M059J (cell line): ENCODE measurements at places on chromosomes 11 and 22.

GRCh38 chr22:49270595-49271368 is 556.9 kb downstream of the BRD1 start:
- DNase-seq: no peak

DNA sequence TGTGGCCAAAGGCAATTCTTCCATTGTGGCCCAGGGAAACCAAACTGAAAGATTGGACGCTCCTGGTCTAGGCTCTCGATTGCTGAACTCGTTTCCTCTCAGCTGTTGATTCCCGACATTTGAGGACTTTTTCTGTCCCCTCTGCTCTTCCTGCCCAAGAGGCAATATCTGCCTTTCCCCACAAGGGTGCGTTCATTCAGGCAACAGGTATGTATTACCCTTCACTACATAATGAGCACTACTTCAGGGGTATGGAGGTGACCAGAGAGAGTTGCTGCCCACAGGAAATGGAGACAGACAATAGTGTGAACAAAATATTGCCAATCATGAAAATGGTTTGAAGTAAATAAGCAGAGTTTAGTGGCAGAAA is 8.2 kb downstream of the PTH start:
- DNase-seq: peak; percentile 36

- DNase-seq: no peak
Observed at GRCh38 chr11:72668629-72669347, 5.4 kb downstream of the PDE2A start.

DNA sequence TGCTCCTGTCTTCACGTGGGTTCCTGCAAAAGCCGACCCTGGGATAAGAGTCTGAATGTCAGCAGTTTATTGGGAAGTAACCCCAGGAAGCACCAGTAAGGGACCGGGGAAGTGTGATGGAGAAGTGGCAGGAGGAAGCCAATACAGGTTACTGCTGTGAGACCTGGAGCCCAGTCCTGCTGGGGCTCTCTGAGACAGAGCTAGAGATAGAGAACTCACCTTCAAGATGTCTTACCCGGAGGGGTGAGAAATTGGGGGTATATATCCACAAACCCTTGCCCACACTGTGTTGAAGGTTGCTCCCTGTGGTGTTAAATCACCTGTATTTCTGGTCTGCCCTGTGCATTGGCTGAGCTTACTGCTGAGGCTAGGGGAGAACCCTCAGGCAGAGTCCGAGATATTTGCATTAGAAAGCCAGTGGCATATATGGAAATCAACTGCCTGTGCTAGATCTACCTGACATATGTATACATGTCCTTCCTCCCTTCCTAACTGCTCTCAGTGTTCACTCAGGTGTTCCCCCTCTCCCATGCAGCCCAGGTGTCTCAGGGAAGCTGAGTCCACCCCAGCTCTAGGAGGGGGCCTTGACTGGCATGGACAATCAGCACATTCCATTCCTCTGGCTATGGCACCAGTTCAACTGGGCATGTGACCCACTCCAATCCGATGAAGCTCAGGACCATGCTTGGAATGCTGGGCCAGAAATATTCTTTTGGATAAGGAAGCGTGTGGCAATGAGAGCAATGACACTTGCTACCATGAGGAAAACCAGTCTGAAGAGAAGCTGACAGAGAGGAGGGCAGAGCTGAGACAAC is 6.8 kb upstream of the MICAL2 start:
- no peak for DNase-seq

GRCh38 chr22:40423310-40423688 is 52.9 kb downstream of the SGSM3 start:
- DNase-seq: no peak

- no peak for DNase-seq
Observed at GRCh38 chr22:46312056-46312455, 15.4 kb downstream of the GTSE1 start.

DNA sequence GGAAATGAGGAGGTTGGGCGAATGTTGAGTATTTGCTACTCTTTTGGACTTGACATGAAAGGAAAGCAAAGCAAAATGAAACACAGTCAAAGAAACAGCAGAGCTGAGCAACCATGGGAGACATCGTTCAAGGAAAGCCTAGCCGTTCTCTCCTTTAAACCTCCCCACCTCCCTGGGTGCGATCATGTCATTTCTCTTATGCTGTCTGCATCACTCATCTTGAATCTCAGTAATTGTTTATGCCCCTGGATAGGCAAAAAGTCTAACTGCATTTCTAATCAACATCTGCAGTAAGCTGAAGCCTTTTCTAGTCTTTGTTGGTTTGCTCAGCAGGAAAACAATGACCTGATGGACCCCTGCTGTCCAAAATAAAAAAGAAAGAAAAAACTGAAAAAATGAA is 107.0 kb downstream of the MSANTD4 start:
- no peak for DNase-seq

DNA sequence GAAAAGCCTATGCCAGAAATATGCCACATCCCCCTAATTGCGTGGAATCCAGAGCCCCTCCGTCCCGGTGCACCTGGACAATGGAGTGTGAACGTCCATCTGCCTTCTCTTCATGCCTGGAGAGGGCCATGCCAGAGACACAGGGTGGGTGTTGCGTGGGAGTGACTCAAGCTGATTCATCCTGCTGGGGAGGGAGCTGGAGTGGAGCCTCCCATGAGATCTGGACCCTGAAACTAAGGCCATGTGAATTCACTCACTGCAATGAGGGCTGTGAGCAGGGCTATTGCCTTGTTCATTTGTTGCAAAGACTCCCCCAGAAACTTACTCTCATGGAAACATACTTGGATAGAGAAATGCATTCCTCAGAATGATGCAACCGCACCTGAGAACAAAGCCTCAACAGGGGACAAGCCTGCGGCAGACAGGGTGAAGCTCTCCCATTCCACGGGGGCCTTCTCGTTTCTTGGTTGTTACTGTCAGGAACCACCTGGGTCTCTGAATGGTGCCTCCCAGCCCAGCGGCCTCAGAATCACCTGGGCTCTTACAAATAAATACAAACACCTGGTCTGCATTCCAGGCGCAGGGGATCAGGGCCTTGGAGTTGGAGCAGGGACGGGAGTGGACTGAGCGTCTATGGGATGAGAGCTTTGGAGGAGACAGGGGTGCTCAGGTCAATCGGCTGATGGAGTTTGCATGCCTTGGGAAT is 1031.2 kb downstream of the BRD1 start:
- DNase-seq: no peak

GRCh38 chr22:39362271-39362670 is 12.5 kb downstream of the SYNGR1 start:
- DNase-seq: no peak

- no peak for DNase-seq
Observed at GRCh38 chr22:46422896-46423295, 87.4 kb downstream of the TRMU start.

DNA sequence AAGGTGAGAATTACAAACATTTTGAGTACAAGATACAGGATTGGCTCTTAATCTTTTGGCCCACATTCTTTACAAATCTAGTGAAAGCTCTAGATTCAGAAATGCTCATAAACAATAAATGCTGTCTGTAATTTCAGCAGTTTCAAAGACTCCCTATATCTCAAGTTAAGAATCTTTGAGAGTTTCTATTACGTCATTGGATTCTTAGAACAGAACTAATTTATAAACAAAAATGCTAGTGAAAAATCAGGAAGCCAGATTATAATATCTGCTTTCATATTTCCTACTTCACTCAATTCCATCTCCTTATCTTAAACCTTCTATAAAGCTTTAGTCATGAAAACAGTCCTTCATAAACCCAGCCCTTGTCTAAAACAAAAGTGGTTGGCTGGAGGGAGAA is 32.1 kb downstream of the CTSC start:
- DNase-seq: no peak

DNA sequence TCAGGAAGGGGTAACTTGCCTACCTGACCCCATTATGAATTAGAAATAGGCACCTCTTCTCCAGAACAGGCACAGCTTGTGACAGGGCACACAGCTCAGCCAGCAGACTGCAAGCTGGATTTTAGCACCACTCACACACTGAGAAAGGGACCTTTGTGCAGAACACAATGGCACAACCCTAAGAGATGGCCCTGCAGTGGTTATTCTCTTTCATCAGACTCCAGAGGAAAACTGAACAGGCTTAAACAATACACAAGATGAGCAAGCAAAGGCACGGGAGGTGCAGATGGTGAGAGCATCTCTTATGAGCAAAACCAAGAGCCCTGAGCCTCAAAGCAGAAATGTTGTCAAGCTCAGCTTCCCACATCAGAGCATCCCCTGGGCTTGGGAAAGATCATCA is 93.8 kb upstream of the LRRC55 start:
- DNase-seq: no peak

GRCh38 chr11:130118165-130118564 is 41.4 kb upstream of the ST14 start:
- DNase-seq: no peak

DNA sequence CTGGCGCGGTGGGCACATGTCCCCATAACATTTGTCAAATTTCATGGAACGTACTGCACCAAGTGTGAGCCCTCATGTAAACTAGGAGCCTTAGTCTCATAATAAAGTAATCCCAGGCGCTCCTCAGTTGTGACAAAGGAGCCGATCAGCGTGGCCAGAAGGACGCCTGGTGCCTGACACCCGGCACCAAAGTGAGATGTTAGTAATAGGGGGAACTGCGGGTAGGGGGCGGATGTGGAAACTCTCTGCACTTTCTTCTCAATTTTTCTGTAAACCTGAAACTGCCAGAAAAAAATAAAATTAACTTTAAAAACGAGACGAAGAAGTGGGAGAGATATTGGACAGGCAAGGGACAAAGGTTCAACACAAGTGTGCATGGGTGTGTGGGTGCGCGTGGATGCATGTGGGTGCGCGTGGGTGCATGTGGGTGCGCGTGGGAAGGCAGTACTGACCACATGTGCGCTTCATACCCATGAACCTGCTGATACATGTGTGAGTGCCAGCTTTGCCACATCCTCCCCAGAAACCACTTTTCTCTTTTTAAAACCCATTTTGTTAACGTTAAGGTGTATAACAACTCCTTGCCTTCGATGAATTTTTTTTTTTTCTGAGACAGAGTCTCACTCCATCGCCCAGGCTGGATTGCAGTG is 55.4 kb upstream of the LINC01488 start:
- DNase-seq: no peak

DNA sequence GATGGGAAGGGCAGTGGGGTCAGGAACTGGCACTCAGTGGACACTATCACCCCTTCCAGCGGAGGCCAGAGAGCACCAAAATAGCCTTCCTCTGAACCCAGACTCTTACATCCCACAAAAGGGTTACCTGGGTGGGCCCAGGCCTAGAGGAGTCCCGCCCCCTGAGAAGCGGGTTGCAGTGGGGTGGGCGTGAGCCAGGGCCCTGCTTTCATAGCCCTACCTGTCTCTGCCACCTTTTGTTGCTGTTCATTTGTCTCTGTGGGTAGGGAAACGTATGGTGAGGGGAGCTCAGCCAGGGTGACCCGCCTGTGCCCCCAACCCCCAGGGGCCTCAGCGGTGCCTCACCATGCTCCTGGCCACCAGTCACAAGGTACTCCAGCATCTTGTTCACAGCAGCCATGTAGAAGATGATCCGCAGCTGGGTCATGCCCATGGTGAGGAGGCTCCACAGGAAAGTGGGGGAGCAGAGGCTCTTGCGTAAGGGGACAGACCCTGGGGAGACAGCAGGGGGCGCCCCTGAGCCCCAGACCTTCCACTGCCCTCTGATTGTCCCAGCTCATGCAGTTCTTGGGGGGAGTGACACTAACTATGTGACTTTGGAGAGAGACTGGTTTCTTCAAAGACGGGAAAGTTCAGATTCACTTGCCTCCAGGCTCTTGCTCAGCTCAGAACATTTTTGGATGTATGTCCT is 24.0 kb downstream of the SLC43A1 start:
- DNase-seq: no peak

GRCh38 chr11:66111158-66111557 is 41.1 kb downstream of the PACS1 start:
- DNase-seq: no peak

DNA sequence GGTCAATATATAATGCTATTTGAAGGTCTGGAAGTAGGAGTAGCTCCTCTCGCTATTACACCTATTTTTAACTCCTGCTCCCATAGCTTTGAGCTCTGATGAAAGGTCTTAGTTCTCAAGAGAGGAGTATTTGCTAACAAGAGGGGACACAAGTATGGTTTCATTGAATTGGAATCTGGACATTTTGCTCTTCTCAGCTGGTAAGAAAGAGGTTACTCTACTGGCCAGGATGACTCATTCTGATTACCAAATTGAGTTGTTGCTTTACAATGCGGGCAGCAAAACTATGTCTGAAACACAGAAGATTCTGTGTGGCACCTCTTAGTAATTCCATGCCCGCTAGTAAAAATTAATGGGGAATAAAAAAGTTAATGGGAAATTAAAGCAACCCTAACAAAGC is 63.6 kb upstream of the EP300 start:
- DNase-seq: peak; percentile 87

DNA sequence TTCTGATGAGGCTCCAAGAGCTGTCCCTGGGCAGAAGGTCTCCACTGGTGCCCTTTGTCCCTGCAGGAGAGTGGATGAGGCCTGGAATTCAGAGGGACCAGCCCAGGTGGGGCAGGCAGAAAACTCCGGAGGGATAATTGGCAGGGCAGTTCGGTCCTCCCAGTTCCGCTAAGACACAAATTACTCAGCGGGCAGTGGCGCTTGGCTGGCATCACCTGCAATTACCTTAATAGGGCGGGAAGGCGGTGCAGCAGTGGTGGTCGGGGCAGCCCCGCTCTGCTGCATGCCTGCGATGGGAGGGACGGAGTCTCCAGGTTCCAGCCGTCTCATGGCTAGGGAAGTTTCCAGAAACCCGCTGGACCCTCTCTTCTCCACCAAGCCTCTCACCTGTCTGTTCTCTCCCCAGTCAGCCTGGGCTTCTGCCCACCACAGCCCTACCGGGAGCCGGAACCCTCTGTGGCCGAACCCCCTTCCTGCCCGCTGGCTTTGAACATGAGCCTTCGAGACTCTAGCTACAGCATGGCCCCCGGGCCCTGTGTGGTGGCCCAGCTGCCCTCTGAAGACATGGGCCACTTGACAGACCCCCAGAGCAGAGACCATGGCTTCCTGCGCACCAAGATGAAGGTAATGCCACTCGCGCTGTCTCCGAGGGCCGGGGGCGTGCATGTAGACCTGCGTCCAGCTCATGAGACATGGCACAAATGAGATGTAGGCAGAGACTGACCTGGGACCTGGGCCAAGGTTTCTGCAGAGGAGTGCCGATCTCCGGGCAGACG is 7.0 kb downstream of the OVOL1 start:
- DNase-seq: no peak

DNA sequence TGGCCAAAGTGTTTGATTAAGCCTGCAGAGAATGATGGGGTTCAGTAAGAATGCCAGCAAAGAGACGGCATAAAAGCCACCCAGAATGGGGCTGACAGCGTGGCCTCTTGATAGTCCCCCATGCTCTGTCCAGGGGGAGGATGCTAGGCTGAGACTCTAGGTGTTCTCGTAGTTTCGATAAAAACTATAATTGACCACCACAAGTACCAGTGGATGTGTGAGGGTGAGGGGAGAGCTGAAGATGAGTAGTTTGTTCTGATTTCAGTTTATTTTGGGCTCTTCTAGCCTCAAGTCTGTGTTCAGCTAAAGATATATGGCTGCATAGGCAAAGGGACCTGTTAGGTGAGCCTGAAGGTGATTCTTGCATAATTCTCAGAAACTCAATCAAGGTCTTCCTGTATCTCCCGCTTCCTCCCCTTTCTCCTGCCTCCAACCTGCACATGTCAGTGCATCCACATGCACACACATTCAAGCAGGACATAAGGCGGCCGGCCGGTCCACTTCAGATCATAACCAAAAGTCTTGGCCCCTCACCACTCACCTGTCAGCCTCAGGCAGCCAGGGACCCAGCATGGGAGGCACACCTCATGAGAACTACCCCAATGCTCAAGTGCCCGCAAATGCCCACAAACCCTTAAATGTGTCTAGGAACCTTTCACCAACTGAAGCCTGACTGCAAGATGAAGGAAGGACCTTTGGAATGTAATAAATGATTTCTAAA is 31.2 kb downstream of the FLI1 start:
- DNase-seq: no peak
